Posterior cingulate gyrus (tissue), 11 donors: ENCODE measurements at places on chromosomes 2 and 18.

- no peak for DNase-seq
Observed at GRCh38 chr2:98896416-98896815, 39.6 kb downstream of the CRACDL start.

DNA sequence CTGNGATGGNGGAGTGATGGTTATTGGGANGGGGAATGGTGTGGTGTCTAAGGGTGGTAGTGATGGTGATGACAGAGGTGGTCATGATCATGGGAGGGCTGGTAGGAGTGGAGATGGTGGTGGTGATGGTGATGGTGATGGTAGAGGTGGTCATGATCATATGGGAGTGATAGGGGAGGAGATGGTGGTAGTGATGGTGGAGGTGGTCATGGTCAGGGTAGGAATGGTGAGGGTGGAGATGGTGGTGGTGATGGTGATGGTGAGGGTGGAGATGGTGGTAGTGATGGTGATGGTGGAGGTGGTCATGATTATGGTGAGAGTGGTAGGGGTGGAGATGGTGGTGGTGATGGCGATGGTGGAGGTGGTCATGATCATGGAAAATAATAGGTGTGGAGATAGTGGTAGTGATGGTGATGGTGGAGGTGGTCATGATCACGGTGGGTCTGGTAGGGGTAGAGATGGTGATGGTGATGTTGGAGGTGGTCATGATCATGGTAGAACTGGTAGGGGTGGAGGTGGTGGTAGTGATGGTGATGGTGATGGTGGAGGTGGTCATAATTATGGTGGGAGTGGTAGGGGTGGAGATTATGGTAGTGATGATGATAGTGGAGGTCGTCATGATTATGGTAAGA lies 83.7 kb downstream of the INPP5D start:
- DNase-seq = no peak

DNA sequence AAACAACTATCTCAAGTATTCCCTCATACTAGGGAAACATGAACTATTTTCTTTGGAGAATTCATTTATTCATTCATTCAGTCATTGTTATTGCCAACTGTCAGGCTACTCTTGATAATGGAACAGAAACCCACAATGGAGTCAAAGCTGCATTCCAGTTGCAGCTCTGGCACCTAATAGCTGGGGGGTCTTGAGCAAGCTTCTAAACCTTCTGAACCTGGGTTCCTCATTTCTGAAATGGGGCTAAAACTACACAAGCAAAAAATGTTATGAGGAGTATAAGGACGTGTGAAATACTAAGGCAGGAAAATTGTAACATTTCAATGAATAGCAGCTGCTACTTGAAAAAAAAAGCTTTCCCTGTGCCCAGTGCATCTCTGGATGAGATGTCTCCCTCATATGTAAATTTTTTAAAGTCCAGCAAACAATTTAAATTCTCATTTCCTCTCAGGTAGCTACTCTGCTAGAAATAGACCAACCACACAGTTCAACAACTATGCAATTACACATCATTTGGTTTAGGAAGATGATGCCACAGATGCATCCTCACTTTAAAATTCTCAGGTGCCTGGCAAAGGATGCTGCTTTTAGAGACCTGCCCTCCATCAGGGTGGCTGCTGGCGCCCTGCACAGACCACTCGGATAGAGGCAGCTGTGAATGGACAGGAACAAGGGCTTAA lies 38.5 kb downstream of the SPRED2 start:
- DNase-seq = no peak

DNA sequence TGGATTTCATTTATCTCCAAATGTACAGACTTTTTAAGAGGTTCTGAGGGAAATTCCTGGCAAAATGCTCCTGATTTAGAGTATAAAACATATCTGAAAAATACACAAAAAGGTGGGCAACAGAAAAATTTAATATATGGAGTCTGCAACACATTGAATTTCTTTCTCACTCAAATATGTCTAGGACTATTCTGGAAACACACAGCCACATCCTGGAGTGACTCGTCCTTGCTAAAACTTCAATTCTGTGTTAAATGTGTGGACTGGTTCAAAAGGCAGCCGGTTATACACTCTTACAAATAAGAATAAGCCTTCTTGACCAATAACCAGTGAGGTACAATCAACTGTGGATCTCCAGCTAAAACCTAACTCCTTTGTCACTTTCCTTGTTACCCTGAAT lies 44.1 kb upstream of the RND3 start:
- no peak for DNase-seq

DNA sequence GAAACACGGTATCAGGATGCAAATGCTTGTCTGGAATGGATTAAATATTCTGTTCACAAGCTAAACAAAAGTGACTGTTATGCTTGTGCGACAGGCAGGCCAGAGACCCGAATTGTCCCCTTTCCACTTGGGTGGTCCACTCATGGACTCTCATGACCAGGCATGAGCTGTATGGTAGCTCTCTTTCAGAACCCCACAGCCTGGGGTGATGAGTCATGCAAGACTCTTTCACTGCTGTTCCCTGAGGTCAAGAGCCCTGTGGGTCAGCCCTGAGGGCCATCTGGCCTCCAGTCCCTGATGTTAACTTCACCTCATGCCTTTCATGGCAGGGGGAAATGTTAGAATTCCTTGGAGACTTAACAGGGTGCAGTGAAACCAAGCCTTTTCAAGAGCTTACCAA lies 13.7 kb upstream of the SAP130 start:
- DNase-seq = no peak

DNA sequence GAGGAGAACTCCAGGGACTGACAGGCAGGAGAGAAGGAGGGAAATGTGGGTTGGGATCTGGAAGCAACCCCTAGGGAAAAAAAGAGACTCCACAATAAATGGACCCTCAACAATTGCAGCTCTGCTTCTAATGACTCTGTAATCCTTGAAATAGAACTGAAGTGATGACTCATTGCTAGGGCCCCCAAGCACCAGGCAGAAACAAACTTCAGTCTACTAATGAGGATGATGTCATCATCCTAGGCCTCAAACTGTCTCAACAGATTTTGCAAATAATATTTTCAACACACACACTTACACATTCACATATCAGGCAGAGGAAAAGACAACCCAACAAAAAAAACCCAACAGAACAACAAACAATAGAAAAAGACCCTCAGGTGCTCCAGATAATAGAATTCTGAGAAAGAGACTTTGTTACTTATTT lies 143.3 kb downstream of the HDAC4 start:
- DNase-seq = no peak
